ENCODE measurements at places on chromosomes 1 and 21. TPM values are rescaled to one million over a fixed set of nuclear protein-coding genes. Genes with fewer than 3 reads are reported as not detected.

Gene LDLRAP1
- total RNA-seq, result 14.4 TPM

Gene RASAL2
- 45.8 TPM for total RNA-seq

Gene NIBAN1
- total RNA-seq, result 351 TPM

Gene TMPRSS15
- not detected for total RNA-seq

Gene CYP4A11
- not detected for total RNA-seq

DNA sequence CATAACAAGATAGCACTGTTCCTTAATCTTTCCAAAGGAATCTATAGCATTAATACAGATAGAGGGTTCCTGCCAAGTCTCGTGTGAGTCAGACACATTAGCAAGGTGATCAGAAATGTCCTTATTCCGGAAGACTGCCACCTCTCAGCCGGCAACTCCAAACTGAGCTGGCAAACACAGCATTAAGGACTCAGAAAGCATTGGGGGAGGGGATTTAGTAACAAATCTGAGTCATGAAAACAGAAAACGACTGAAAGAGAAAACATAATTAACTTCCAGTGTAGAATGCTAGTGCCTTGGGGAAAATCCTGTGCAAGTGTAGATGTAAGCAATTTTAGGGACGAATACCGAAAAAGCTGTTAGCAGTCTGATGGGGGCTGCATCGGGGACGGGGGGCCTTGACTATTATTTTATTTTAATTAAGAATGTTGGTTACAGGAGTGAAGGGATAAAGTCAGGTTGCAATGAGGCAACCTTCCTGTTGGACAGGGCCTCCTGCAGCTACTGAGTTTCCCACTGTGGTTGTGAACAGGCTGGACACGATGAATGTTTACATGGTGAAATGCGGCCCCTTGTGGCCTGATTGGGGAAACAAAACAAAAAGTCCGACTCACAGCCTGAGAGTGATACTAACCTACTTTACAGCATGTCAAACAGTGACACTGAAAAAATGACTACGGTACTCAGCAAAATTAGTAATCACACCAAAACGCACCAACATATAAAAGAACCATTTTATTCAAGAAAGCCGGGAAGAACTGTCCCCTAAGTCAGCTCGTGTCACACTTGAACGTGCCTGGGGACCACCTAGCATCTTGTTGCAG lies 20.7 kb downstream of the MIS18A start:
- no peak for DNase-seq

GRCh38 chr1:197173571-197174507 lies 27.4 kb upstream of the ASPM start:
- no peak for DNase-seq

- DNase-seq, result no peak
These were observed 170.2 kb downstream of the DYRK1A start for GRCh38 chr21:37536616-37537278.

DNA sequence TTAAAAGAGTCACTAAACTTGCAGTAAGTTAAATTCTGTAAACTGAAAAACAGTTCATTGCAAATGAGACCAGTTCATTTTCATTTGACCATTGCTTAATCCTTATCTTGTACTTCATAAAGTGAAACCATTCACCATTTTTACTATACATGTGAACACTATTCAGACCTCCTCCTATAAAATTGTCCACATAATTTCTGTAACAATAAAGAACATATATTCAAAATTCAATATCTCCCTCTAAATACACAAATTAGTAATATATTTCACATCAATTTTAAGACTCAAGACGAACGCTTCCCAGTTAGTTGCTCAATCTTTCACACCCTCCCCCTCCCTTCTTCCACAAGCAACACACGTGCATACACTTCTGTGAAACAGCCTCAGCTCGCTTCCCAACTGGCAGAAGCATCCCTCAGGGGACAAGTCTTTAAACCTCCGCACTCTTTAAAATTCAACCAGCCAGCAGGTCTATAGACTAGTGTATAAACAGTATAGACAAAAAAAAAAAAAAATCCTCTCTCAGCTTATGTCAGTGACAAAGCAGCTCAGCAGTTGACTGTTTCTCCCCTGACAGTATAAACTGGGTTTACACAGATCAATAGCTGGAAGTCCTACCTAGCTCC lies 99.6 kb downstream of the DENND1B start:
- no peak for DNase-seq

- DNase-seq, result no peak
These were observed 136.6 kb upstream of the GFI1 start for GRCh38 chr1:92623187-92623778.

GRCh38 chr1:227921461-227922185 lies 26.1 kb downstream of the WNT9A start:
- no peak for DNase-seq

- DNase-seq, result no peak
These were observed 1.7 kb downstream of the ANGPTL1 start for GRCh38 chr1:178869119-178869697.

DNA sequence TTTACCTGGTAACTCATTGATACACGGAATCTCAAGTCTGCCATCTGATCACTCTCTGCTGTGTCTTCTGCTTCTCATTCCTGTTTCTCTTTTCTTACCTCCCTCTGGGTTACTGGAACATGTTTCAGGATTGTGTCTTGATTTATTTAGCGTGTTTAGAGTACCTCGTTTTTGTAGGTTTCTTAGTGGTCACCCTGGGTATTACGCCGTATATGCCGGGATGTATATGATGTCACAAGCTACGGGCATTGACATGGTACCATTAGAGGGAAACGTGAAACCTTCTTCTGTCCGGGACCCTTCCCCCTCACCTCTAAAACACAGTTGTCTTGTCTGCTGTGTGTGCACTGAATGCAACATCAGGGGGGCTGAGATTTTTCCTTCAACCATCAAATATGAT lies 2.8 kb downstream of the ACTRT2 start:
- no peak for DNase-seq

DNA sequence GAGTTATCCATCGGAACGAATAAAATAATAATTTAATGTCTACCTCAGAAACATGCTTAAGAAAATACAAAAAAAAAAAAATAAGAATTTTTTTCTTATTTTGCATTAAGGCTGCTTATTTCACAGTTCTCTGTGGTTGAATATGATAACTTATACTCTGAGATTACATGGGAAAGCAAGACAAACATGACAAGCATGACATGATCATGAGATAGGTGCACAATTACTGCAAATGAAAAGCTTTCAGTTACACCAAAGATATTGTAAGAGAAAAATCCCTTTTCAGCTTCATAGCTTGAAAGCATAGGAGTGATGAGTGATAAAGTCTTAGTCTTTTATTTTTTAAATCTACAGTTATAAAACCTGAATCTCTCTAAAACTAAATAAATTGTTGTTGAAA lies 154.1 kb downstream of the BRINP3 start:
- DNase-seq, result no peak

Data from cardiac septum (tissue), 1 donor.